ENCODE measurements at places on chromosomes 12 and 14.
A peak's percentile ranks its signal among the peaks of the same experiment; 100 is the strongest.

DNA sequence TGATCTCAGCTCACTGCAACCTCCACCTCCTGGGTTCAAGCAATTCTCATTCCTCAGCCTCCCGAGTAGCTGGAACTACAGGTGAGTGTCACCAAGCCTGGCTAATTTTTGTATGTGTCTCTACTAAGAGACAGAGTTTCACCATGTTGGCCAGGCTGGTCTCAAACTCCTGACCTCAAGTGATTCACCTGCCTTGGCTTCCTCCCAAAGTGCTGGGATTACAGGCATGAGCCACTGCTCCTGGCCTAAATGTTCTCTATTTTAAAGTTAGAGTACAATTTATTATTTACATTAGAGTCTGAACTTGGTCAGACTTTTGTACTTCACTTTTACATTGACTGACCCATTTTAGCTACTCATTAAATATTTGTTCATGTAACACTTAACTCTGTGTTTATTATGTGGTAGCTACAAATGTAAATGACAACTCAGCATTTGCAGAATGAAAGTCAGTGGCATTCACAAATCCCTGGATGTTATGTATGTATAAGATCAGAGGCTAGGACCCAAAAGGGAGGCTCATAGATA lies 409.6 kb downstream of the APAF1 start:
- DNase-seq = no peak

DNA sequence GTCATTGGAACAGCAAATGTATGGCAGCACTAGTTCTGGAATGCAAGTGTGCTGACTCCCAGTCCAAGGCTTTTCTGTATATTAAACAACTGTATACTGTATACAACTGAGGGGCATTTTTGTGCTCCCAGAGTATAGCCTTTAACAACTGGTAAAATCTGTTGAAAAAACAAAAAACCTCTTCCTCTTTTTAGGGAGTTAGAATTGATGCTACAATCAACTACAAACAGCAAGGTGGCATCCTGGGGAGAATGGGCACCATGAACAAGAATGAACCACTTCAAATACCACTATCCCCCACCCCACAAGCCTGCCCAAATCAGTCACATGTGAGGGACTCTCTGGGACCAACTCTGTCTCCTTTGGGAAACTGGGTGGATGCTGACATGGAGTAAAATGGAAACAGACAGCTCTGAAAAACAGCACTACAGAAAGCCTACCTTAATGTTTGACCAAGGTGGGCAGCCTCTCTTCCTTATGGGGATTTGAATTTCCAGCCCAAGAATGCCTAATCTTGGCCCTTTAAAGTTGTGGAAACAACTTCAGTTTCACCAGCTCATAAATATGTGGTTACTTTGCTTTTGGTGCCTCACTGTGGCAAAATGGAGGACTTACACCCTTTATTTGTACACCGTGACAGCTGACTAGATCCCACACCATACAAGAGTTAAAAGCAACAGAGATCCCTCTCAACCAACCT lies 7.5 kb downstream of the VTI1B start:
- peak; percentile 42 for DNase-seq

GRCh38 chr14:21498540-21499526 lies 12.3 kb downstream of the METTL3 start:
- DNase-seq = no peak

GRCh38 chr12:67618303-67618702 lies 30.2 kb upstream of the DYRK2 start:
- DNase-seq = no peak

DNA sequence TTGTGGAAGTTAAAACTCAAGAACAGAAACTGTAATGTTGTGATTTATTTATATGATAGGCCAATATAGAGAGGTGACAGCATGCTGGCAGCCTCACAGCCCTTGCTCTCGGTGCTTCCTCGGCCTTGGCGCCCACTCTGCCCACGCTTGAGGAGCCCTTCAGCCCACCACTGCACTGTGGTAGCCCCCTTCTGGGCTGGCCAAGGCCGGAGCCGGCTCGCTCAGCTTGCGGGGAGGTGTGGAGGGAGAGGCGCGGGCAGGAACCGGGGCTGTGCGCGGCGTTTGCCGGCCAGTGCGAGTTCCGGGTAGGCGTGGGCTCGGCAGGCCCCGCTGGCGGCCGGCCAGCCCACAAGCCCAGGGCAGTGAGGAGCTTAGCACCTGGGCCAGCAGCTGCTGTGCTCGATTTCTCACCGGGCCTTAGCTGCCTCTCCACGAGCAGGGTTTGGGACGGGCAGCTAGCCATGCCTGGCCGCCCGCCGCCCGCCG lies 65.8 kb upstream of the SLC8A3 start:
- DNase-seq = no peak

- DNase-seq = no peak
Observed at GRCh38 chr14:76984787-76985375, 43.6 kb downstream of the IRF2BPL start.

- no peak for DNase-seq
Observed at GRCh38 chr12:52353766-52354165, 13.5 kb downstream of the KRT85 start.

GRCh38 chr12:72901685-72902084 lies 629.5 kb downstream of the TRHDE start:
- DNase-seq = no peak

- no peak for DNase-seq
Observed at GRCh38 chr14:22003461-22003860, 329.8 kb upstream of the OR4E1 start.

DNA sequence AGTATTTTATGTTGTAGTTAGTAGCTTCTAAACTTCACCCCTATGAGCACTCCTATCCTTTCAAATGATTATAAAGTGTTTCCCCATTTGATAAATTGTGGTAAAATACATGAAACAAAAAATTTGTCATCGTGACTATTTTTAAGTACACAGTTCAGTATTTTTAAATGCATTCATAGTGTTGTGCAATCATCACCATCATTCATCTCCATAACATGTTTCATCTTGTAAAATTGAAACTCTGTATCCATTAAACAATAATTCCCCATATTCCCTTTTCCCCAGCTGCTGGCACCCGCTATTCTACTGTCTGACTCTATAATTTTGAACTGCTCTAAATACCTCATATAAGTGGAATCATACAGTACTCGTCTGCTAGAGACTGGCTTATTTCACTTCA lies 52.5 kb downstream of the ATP23 start:
- DNase-seq = no peak

- DNase-seq = no peak
Observed at GRCh38 chr14:71209888-71210287, 302.6 kb downstream of the PCNX1 start.

DNA sequence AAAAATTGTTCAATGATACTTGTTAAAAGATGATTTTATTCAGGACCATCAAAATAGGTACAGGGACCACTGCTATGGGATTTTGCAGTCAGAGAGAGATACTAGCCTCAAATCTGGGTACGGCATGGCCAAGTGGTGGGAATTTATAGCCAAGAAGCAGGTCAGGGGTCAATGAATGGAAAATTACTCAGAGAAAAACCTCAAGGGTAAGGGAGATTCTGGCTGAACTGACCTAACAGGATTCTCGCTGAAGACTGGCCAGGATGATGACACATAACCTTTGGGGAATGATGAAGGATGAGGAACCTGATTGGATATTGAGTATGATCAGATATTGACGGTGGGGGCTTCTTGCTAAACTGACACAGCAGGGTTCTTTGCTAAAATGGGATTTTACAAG lies 32.7 kb downstream of the DEPDC4 start:
- DNase-seq = no peak

GRCh38 chr12:64088431-64089349 lies 133.4 kb downstream of the KICS2 start:
- DNase-seq = peak; percentile 64
